ENCODE measurements at places on chromosomes 4 and X. TPM values are rescaled to one million over a fixed set of nuclear protein-coding genes. Genes with fewer than 3 reads are reported as not detected.

NLGN4X gene
- total RNA-seq, result 2.8 TPM

RAB41 gene
- not detected for total RNA-seq

APLN gene
- 5.6 TPM for total RNA-seq

AMOT gene
- 9.5 TPM for total RNA-seq

CLCN4 gene
- 4.0 TPM for total RNA-seq

ZFP42 gene
- not detected for total RNA-seq

CHRDL1 gene
- 3.4 TPM for total RNA-seq

CNOT6L gene
- total RNA-seq, result 50.9 TPM

ARL9 gene
- total RNA-seq, result not detected

MAOA gene
- total RNA-seq, result 43.0 TPM

ZC4H2 gene
- 14.3 TPM for total RNA-seq

DACH2 gene
- not detected for total RNA-seq

RADX gene
- 6.8 TPM for total RNA-seq

NUDT11 gene
- total RNA-seq, result 2.0 TPM

CT45A10 gene
- not detected for total RNA-seq

TCEAL3 gene
- total RNA-seq, result 24.2 TPM

VSIG4 gene
- 609 TPM for total RNA-seq

APEX2 gene
- total RNA-seq, result 6.3 TPM

PLAC8 gene
- total RNA-seq, result 2.9 TPM

PPM1K gene
- 33.4 TPM for total RNA-seq

MAGEH1 gene
- 21.6 TPM for total RNA-seq

UCP1 gene
- total RNA-seq, result not detected

P2RY10 gene
- 0.27 TPM for total RNA-seq

CENPVL2 gene
- not detected for total RNA-seq

DRP2 gene
- total RNA-seq, result 0.14 TPM

ZNF732 gene
- total RNA-seq, result 0.11 TPM

FIP1L1 gene
- 72.3 TPM for total RNA-seq

COX7B2 gene
- not detected for total RNA-seq

NWD2 gene
- total RNA-seq, result 0.91 TPM

ZNF827 gene
- 17.6 TPM for total RNA-seq

C1QTNF7 gene
- 0.24 TPM for total RNA-seq

OTUD6A gene
- not detected for total RNA-seq

NAP1L2 gene
- total RNA-seq, result 6.8 TPM

INPP4B gene
- 19.6 TPM for total RNA-seq

NCAPG gene
- 0.17 TPM for total RNA-seq

USP17L28 gene
- not detected for total RNA-seq

HMX1 gene
- total RNA-seq, result not detected

IL1RAPL1 gene
- not detected for total RNA-seq

KIF4A gene
- 0.61 TPM for total RNA-seq

CTSO gene
- total RNA-seq, result 23.0 TPM

NUDT10 gene
- total RNA-seq, result 4.0 TPM

PAGE1 gene
- total RNA-seq, result not detected

SPANXN3 gene
- total RNA-seq, result not detected

All from adrenal gland (tissue), 19 donors.